ENCODE measurements at places on chromosomes 2 and 18.

- no peak for DNase-seq
Measured at GRCh38 chr2:45912109-45912508, 260.6 kb downstream of the PRKCE start.

- no peak for DNase-seq
Measured at GRCh38 chr18:60331890-60332289, 40.7 kb downstream of the MC4R start.

DNA sequence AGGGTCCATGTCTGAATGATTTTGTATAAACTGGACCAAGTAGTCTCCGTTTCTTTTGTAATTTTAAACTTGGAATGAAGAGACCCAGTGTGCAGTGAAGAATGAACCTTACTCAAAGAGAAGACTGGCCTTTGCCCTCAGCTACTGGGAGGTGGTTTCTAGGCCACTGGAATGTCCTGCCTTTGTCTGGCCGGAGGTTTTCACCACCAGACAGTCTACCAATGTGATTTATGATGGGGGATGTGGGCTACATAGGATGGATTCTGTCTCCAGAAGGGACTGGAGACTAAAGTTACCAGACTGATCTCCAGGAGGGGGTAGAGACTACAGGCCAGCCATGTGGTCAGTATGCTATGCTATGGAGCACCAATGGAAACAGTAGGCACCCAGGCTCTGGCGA lies 42.8 kb upstream of the RAB31 start:
- no peak for DNase-seq

DNA sequence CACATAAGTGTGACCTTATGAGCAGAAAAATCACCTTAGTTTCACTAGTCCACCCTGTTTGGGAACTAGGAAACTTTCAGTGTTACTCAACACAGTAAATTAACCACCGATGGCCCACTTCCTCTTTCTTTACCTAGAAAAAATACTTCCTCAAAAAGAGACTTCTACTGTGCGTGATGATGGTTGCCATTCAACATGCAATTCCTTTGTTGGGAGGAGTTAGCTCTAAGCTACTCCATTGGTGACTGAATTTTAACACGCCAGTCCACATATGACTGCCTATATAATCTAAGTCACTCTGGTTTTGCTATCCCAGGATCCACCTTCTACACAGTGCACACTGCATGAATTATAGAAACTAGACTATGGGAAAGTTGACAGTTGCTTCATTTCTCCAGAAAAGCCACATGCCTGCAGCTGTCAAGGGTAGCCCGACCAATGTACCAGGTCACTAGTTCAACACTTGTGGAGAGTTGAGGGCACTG lies 47.8 kb upstream of the REG3G start:
- DNase-seq, result no peak

DNA sequence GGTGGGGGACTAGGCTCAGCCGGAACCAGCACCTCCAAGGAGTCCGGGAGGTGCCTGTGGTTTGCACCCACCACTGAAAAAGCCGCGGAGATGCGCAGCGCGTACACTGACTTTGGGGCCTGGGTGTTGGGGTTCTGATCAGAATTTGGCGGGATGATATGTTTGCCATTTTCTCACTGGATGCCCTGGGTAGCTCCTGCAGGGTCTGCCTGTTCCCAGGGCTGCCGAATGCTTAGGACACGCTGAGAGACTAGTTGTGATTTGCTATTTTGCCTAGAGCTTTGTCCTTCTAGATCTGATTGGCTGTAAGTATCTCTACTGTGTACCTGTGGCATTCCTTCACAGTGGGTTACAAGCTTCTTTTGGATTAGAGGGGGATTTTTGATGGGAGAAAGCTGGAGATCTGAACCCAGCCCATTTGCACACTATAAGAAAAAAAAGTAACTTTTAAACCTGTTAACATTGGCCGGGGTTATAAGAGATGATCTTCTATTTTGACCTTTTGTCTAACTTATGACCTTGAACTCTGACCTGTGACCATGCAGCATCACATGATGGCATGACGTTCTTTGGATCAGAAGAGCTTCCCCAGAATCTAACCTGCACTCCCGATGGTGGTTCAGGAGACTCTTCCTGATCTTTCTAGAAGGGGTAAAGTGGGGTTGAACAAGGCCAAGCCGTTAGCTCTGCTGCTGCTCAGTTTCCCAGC lies 1.6 kb downstream of the KCNE4 start:
- DNase-seq, result no peak

All from NCI-H1048 (cell line).